ENCODE measurements at places on chromosomes 1 and 21.

DNA sequence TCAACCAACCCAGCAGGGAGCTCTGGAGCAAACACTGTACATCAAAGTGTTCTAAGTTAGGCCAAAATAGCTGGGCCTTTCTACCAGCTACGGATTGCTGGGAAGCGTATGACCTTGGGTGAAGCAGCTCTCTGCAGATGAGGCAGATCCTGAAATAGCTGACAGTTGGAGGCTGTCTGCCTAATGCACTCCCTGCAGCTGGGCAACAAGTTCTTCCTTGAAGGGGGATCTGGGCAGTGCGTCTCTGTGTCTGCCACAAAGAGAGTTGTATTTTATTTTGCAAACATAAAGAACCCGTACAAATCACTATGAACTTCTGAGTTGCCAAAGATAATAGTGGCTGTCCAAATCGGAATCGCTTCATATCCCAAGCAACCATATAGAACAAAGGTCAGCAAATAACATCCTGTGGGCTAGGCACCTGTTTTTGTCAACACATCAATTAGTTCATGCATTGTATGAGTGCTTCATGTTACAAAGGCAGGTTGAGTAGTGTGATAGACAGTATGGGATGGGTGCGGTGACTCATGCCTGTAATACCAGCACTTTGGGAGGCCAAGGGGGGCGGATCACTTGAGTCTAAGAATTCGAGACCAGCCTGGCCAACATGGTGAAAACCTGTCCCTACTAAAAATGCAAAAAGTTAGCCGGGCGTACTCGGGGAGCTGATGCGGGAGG, 29.1 kb upstream of the KLF17 start:
- DNase-seq, result no peak

DNA sequence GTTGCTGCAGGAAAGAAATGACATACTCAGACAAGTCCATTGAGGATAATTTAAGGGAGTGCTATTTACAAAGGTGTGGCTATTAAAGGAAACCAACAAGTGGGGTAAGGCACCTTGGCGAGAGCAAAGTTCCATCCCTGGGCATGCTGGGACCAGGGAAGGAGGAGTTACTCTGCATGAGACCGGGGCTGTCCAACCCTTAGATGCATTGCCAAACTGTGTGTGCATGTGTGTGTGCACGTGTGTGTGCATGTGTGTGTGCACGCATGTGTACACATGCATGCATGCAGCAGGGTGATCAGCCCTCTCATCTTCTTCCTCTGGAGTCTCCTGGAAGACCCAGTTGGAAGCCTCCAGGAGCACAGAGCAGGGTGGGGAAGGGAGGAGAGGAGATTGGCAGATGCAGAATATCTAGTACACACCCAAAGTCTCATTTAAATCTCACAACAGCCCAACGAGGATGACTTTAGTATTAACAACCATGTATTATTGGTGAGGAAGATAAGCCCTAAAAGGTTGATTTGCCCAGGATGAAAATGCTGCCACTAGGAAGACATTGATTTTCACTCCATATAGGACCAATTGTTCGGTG, 72.2 kb upstream of the CD34 start:
- no peak for DNase-seq

GRCh38 chr1:62436039-62436465, 797 bp upstream of the USP1 start:
- no peak for DNase-seq

DNA sequence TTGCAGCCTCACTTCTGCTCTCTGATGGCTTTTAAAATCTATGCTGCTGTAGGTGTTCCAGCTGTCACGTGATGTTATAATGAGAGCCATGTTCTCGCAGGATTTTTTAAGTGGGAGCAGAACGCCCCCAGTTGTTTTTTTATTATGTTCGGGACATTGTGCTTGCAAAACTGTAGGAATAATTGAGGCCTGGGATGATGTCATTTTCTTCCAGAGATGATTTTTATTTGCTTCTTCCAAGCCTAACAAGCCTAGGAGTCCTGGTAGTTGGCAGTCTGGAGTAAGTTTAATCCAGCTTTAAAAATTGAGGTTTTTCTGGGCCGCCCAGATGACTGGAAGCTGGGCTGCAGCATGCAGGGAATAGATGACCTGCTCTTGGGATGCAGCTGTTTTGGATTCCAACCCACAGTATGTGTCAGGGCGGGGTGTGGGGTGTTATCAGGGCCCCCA, 34.6 kb upstream of the CHIT1 start:
- no peak for DNase-seq

DNA sequence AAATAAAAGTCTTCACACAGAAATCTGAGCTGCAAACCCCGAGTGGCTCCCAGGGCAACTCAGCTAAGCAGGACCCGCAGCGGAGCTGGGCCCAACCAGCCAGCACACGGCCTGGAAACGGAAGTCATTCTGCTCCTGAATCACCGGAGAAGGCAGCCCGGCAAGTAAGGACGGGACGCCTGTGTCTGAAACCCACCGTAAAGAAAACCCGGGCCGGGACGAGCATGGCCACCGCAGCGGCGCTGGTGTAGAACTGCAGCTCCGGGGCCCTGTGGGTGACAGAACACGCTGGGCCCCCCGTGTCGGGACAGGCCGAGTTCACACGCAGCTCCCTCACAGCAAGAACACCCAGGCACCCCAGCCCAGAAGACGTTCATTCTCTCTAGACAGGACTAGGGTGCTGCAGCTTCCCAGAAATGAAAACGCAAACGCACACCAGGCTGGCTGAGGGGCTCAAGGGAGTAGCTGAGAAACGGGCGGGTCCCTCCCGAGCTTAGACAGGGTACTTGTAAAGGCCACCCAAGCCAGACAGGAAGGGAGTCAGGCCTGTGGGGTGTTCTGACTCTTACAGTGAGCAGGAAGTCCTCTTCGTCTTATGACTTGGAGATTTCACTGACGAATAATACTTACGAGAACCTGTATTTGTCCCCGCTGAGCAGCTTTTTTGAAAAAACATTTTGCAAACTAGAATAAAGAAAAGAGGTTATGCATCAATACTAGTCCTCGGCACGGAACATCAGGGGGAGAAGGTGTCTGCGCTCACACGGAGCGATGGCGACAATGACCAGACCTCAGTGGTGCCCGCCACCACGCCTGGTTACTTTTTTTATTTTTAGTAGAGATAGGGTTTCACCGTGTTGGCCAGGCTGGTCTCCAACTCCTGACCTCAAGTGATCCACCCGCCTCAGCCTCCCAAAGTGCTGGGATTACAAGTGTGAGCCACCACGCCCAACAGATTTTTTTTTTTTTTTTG, 10.9 kb upstream of the CDK11B start:
- DNase-seq, result no peak

- DNase-seq, result no peak
These were observed 7.4 kb downstream of the WNT3A start for GRCh38 chr1:228013935-228014930.

- DNase-seq, result peak; percentile 59
These were observed 44.0 kb downstream of the TRIM62 start for GRCh38 chr1:33137800-33138199.

- no peak for DNase-seq
These were observed 21.9 kb upstream of the RABGGTB start for GRCh38 chr1:75764057-75764655.

GRCh38 chr21:28633839-28634555, 358.7 kb downstream of the LTN1 start:
- DNase-seq, result no peak

DNA sequence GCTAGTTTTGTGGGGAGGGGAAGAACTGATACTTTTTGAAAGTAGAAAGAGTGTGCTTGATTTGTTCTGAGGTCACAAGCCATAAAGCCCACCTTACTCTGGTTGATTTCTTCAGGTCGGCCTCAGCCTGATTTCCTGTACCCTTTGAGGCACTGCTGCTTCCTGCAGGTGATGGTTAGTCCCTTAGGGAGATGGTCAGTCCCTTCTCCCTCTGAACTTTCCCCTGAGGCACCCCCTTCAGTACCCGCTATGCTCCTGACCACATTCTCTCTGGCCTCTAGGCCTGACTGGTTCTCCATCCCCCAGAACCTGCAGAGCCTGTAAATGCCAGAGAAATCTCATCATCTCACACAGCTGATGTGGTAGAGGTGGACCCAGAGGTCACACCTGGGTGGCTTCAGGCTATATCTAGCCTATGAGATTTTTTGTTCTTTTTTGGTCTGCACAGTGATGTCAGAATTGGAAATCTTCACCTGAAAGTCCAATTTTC, 15.0 kb upstream of the ID3 start:
- DNase-seq, result no peak

GRCh38 chr1:64900916-64901315, 65.4 kb downstream of the JAK1 start:
- DNase-seq, result no peak

- no peak for DNase-seq
These were observed 13.8 kb upstream of the CAMTA1 start for GRCh38 chr1:6771441-6771769.

- DNase-seq, result no peak
These were observed 60.4 kb downstream of the NME7 start for GRCh38 chr1:169307176-169307575.

GRCh38 chr1:167517535-167518330, 596 bp downstream of the CD247 start:
- DNase-seq, result no peak

GRCh38 chr1:51567653-51568052, 48.6 kb upstream of the EPS15 start:
- peak; percentile 26 for DNase-seq

GRCh38 chr21:39972471-39972870, 105.2 kb downstream of the PCP4 start:
- DNase-seq, result no peak

DNA sequence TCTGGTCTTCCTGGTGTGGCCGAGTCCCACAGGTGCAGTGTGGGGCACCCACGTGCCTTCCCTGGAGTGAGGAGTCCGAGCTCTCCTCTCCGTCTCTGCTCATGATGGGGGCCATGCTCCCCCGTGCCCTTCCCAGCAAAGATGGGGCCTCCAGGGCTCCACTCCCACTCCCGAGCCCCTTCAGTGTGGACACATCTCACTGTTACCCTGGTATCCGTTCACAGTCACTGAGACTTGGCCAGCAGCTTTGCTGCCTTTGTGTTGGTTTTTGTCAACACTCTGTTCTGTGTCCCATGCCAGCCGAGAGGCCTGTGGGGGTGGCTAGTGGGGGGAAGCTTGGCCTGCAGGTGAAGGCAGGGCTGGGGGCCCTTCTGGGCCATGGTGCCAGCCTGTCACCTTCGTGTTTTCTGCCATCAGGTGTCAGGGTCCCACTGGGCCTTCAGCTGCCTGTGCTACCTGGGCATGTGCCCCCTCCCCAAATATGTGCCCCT, 46.9 kb upstream of the POFUT2 start:
- no peak for DNase-seq

GRCh38 chr1:2980849-2981248, 40.4 kb upstream of the ACTRT2 start:
- DNase-seq, result no peak

- DNase-seq, result no peak
These were observed 561.8 kb downstream of the KIF26B start for GRCh38 chr1:245716561-245716960.

- no peak for DNase-seq
These were observed 694 bp downstream of the MEAF6 start for GRCh38 chr1:37513795-37514349.

DNA sequence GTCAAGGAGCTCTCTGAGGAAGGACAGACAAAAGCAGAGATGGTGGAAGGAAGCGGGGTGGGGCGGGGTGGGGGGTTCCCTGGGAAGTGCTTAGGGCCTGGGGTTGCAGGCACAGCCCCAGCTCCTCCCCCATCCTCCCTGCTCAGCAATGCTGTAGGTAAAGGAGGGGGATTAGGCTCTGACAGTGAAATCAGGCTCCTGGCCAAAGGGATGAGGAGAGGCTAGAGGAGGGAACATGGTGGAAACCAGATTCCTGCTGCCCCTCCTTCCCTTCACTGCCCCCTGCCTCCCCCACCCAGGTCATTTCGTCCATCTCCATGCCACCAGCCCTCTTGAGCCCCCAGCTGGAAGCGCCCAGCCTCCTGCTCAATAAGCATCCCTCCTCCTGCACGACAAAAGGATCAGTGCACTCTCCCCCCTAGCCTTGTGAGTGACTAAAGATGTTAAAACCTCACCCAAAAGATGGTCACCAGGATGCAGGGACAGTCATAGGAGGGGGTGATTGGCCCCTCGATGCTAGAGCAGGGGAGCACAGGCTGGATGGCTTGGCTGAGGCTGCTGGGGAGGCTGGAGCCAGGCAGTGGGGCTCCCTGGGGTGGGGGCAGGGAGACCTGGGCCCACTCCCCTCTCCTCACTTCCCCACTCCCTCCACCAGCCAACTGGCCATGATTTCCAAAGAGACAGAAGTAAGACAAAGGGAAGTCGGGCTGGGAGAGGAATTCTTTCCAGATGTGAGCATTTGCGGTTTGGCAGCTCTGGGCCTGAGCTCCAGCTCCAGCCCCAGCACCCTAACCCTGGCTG, 2.2 kb upstream of the CRABP2 start:
- no peak for DNase-seq

GRCh38 chr1:25513666-25514065, 29.7 kb upstream of the LDLRAP1 start:
- DNase-seq, result no peak

DNA sequence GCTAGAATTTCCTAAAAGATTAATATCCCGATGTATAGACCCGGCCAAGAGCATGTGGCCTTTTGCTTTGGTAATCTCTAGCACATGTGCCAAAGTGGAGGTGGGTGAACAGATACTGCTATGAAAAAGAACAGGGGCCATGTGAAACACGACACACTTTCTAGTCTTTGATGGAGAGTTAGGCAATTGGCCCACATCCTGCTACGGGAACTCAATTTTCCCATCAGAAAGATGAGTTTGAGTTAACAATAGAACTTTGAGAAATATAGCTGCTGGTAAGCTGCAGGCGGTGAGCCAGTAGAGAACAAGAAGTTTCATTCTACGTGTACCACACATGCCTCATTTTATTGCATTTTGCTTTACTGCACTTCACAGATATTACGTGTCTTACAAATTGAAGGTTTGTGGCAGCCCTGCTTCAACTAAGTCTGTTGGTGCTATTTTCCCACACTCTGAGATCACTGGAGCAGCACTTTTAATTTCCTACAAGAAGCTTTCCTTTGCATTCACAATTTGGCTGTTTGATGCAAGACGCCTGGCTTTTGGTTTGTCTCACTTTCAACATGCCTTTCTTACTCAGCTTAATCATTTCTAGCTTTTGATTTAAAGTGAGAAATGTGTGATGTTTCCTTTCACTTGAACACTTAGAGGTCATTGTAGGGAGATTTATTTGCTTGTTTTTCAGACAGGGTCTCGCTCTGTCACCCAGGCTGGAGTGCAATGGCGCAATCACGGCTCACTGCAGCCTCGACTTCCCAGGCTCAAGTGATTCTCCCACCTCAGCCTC, 46.3 kb downstream of the HTR6 start:
- peak; percentile 81 for DNase-seq

GRCh38 chr1:30879126-30879786, 29.3 kb downstream of the SDC3 start:
- DNase-seq, result no peak

GRCh38 chr1:28172713-28173150, 3.8 kb downstream of the PTAFR start:
- DNase-seq, result no peak

GRCh38 chr1:111658622-111659021, 39.0 kb downstream of the RAP1A start:
- DNase-seq, result no peak

GRCh38 chr1:7575041-7575400, 196.1 kb upstream of the VAMP3 start:
- peak; percentile 73 for DNase-seq

GRCh38 chr21:45742247-45742646, 98.7 kb downstream of the PCBP3 start:
- DNase-seq, result no peak

GRCh38 chr21:37079211-37079824, 6.3 kb downstream of the TTC3 start:
- peak; percentile 21 for DNase-seq

- no peak for DNase-seq
These were observed 309.4 kb downstream of the GRIK1 start for GRCh38 chr21:29630441-29630840.

All from SK-MEL-5 (cell line).